Coronary artery (tissue), 2 donors: ENCODE measurements at places on chromosomes 1 and 21.

GRCh38 chr1:39422614-39423013 lies 68.8 kb upstream of the BMP8A start:
- no peak for DNase-seq

DNA sequence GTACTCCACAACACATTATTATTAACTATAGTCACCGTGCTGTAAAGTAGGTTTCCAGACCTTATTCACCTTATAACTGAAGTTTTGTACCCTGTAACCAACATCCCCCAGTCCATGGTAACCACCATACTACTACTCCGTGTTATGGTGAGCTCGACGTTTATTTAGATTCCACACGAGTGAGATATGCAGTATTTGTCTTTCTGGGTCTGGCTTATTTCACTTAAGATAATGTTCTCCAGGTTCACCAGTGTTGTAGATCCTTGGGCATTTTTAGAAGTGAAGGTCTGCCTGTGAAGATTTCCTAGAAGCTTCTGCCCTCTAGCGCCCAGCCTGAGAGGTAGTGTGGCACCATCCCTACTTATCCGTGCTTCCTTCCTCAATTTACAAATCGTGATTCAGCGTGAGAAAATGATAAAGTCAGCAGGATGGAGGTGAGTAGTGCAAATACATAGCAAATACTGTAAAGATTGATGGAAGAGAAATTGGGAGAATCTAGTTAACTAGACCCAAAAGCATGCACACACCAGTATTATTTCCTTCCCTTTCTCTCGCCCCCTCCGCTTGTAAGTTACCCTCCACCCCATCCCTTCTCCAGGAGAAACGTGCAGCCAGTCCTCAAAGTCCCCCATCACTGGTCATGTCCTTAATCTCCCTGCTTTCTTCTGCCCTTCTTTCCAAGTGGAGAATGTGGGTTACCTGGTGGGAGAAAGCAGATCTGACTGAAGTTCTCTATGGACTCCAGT lies 36.0 kb upstream of the DISC1 start:
- no peak for DNase-seq

GRCh38 chr1:41329662-41330587 lies 31.3 kb upstream of the FOXO6 start:
- no peak for DNase-seq

GRCh38 chr1:41282679-41283317 lies 40.7 kb upstream of the SCMH1 start:
- DNase-seq: no peak

- no peak for DNase-seq
Measured at GRCh38 chr1:101496109-101496508, 259.3 kb downstream of the S1PR1 start.

GRCh38 chr1:5165762-5166161 lies 511.4 kb downstream of the AJAP1 start:
- DNase-seq: no peak
